ENCODE measurements at places on chromosomes 13 and 19.

- DNase-seq, result no peak
These were observed 374.9 kb downstream of the SPRY2 start for GRCh38 chr13:79966059-79966458.

- DNase-seq, result peak; percentile 77
These were observed 962 bp upstream of the IRS2 start for GRCh38 chr13:109787135-109787954.

DNA sequence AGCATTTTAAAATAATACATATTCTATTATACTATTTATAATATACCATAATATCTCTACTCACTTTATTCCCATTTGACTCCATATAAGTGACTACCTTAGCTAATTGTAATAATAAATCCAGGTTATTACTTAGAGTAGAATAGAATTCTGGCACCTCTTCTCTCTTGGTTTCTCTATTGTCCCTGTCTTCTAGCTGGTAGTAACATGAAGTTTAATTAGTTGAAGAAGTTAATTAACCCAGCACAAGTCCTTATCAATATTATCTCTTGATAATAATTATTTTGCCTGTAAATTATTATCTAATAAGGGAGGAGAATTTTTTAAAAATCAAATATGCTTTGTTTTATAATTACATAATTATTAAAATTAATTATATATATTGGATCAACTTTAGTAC, 1571.2 kb upstream of the PRR20A start:
- DNase-seq, result no peak

GRCh38 chr13:107765724-107766401, 449.5 kb downstream of the LIG4 start:
- DNase-seq, result no peak

DNA sequence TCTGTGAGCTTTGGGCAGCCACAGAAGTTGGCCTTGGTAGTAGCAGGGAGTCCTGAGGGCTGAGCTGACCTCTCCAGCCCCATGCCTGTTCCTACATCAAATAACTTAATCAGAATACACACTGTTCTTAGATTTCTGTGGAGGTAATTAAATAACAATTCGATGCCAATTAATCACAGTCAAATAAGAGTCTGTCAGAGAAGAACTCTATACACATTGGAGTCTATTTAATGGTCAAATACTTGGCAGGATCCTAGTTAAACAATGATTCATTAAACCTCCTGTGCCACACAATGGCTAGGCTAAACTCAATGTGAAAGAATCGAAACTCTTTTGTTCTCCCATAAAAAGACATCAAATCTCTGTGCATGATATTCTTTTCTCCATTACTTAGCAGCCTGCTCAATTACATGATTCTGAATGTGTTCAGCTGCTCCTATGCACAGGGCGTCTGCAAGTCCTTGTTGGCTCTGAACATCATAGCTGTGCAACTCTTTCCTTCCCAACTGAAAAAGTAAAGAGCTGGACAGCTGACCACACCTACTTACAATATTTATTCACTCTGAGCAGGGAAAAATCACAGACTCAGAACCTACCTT, 173.1 kb downstream of the ABCC4 start:
- DNase-seq, result no peak

DNA sequence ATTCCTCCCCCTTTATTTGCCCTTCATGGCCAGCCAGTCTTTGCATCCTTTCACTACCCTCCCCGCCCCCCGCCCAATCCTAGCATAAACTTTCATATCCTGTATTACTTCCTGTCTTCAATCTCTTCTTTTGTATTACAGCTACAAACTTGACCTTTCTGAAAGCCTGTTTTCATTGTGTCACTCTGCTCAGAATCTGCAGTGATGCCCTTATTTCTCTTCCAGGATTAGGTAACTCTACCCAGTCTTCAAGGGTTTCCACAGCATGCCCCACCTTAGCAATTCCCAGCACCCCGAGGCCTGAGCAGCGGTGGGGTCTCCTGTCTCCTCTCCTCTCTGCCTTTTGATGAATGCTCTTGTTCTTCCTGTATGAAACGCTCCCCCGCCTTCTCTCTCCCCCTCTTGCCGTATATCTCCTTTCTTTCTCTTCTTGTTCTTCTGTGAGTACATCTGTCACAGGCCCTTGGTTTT, 145.6 kb downstream of the SHISA2 start:
- no peak for DNase-seq

DNA sequence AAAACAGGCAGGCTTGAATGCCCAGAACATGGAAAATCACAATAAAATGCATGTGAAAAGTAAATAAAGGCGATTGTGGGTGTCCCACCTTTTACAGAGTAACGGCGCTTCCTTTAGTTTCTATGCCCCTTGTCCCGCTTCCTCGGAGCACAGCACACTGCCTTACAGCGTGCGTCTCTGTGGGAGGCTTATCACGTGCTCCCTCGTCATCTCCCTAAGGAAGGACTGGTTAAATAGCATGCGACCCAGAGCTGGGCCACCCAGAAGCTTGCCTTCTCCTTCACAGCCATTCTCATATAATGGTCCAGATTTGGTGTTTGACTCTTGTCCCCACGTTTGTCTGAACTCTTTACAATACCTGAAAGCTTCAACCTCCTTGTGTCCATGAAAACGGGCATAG, 56.6 kb downstream of the LIG4 start:
- no peak for DNase-seq

GRCh38 chr13:34307607-34308006, 489.7 kb downstream of the RFC3 start:
- DNase-seq, result no peak

DNA sequence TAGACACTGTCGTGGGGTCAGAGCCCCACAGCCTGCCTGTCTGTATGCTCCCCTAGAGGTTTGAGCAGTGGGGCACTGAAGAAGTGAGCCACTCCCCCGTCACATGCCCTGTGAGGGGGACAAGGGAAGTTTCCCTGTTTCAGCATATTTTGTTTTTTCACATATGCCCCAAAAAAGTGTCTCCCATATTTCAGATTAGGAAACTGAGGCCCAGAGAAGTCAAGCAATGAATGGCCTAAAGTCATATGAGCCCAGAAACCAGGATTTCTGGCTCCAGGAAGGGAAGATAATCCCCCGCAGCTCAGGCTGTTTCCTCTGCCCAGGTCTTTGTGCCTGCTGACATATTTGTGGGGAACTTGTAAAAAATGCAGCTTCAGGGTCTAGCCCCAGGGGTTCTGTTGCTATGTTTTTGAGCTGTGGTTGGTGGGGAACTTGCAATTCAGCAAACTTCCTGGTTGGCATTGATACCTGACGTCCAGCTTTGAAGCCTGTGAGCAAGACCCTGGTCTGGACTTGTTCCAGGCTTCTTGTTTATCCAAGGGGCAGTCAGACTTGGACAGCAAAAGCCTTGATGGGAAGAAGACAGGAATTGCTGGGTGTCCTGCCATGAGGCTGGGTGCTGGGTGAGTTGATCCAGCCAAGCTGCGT, 9.5 kb downstream of the RASL11A start:
- DNase-seq, result no peak

DNA sequence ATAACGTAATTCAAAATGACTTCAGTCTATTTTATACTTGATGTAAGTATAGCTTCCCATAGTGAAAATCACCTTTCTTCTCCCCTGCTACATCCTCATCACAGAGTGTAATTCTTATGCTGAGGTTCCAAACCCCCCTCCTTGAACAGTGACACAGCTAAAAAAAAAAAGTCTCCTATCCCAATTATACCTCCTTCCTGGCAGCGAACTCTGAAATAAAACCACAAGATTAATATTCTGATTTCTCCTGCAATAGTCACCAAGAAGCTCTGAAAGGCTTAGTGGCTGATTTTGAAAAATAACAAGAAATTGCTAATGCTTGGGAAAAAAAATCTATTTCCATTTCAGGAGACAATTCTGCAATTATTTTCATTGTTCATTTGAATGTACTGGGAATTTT, 36.3 kb downstream of the EFNB2 start:
- DNase-seq, result no peak

DNA sequence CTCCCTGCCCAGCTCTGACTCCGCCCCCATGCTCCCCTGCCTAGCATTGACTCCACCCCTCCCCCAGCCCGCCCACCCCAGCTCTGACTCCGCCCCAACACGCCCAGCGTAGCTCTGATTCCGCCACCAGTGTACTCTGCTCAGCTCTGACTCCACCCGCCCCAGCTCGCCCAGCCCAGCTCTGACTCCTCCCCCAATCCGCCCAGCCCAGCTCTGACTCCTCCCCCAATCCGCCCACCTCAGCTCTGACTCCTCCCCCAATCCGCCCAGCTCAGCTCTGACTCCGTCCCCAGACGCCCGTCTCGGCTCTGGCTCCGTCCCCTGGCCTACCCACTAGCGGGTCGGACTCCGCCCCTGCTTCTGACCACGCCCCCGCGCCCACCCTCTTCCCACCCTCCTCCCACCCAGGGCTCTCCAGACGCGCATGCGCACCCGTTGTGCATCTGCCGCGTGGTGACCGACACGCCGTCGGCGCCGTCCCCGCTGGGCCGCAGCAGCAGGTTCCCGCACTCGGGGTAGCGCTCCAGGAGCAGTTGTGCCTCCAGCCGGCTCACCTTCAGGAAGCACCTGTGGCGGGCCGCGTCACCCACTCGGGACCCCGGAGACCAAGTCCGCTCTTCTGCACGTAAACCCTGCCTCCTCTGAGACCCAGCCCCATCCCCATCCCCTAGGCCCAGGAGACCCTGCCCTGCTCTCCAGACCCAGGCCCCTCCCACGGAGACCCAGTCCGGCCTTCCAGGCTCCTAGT, 10.2 kb downstream of the STAP2 start:
- DNase-seq, result peak; percentile 98

DNA sequence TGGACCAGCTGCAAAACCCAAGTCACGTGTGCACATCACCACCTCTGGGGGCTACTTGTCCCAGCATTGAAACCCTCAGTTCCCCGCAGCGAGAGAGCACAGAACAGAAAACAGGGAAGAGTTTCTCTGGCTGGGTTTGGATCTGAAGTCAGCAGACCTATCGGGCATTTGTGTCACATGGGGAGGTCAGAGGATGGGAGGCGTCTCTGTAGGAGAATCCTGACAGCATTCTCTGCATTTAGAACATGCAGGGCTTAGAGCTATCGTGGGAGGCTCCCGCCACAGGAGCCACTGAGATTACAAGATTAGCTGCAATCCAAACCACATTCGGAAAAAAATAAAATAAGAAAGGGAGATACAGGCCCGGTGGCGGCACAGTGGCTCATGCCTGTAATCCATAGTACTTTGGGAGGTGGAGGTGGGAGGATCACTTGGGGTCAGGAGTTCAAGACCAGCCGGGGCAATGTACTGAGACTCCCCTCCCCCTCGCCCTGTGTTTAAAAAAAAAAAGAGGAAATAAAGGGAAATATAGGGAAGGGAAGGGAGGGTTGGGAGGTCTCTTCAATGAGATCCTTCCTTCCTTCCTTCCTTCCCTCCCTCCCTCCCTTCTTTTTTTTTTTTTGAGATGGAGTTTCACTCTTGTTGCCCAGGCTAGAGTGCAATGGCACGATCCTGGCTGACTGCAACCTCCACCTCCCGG, 2.9 kb upstream of the TLE6 start:
- DNase-seq, result no peak

- peak; percentile 55 for DNase-seq
These were observed 49.1 kb upstream of the UBAC2 start for GRCh38 chr13:99151516-99151915.

GRCh38 chr13:28741084-28741491, 22.3 kb upstream of the SLC46A3 start:
- no peak for DNase-seq

DNA sequence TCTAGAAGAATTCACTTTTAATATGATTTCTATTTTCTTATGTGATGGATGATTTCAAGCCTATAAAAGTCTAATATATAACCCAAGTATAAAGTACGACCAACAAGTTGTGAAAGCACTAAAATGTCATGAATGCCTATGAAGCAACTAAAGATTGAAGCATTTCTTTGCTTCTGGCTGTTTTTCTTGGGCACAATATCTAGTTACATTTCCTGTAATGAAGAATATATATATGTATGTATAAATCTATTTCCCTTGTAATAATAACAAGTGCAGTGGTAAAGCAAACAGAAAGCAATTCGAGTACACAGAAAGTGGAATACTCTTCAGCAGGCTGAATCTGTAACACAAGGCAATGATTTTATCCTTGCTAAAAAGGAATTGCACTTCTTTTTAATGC, 5.4 kb downstream of the PCDH20 start:
- no peak for DNase-seq

- DNase-seq, result peak; percentile 64
These were observed 4.3 kb downstream of the HPN start for GRCh38 chr19:35045667-35046300.

- DNase-seq, result peak; percentile 63
These were observed 6.3 kb downstream of the PMIS2 start for GRCh38 chr19:35592226-35592625.

DNA sequence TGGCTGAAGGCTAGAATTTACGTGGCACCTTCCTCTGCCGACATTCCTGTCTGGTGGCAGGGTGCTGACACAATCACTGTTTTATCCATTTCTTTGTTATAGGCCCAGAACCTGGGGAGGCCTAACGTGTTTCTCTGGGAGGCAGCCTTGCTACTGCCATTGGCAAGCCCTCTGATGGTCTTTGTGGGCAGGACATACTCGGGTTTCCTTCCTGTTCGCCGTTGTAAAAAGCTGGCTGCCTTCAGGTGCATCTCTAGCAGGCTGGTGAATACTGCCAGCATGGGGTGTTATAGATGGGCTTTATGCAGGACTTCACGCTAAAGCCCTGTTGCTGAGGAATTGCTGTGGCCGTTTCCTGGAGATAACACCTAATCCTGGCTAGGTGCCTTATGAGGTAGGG, 28.1 kb downstream of the B3GLCT start:
- no peak for DNase-seq

- peak; percentile 52 for DNase-seq
These were observed 13.3 kb upstream of the CACNG6 start for GRCh38 chr19:53977991-53978731.

GRCh38 chr19:19642506-19643157, 825 bp downstream of the GMIP start:
- peak; percentile 53 for DNase-seq

DNA sequence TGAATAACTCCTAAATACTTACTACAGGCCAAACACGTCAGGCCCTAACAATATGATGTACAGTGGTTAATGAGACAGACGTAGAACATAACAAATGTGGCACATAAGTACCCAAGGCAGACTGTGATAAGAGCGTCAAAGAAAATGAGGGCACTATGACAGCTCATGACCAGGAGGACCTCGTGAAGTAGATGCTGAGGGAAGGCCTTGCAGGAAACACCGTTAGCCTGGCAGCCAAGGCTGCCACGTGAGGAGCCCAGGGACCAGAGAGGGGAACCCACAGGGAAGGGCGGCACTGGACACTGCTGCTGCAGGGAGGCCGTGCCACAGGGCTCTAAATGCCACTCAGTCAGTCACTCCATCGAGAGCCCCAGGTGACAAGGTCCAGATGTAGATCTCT, 5.7 kb downstream of the TUBGCP3 start:
- no peak for DNase-seq

DNA sequence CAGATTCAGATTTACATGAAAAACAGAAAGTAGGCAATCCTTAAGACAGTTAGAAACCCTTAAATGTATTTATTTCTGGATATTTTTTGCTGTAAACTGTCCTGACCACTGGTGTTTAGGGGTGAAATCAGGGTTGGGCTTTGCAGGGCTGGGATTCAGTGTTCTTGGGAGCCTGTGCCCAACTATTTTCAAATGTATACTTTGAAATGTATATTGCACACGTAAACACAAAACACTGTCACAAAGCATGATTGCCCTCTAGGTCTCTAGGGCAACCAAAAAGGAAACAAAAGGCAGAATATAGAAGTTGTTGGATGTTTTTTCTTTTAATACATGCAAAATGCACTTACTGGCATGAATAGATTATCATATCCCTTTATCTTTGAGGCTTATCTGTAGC, 1185.4 kb downstream of the DIAPH3 start:
- DNase-seq, result no peak

GRCh38 chr19:18796239-18796638, 5.1 kb upstream of the COMP start:
- no peak for DNase-seq

Measured in GM03348 (cell line).